Activated T-helper 2 cell treated with anti-CD3 and anti-CD28 coated beads, Interferon-gamma antibody, Interleukin-2, Interleukin-4, amounts not matched to agents 10 μg/mL and 5 μg/mL and 100 μg/mL, durations not matched to agents 14 hours and 24 hours and 36 hours (primary cell): ENCODE measurements at places on chromosomes 4 and X.

- DNase-seq: no peak
Measured at GRCh38 chr4:173370130-173370476, 651 bp upstream of the SAP30 start.

GRCh38 chrX:144259054-144259453 is 375.2 kb downstream of the UBE2NL start:
- no peak for DNase-seq

GRCh38 chrX:33126469-33126868 is 84.9 kb downstream of the DMD start:
- DNase-seq: no peak

DNA sequence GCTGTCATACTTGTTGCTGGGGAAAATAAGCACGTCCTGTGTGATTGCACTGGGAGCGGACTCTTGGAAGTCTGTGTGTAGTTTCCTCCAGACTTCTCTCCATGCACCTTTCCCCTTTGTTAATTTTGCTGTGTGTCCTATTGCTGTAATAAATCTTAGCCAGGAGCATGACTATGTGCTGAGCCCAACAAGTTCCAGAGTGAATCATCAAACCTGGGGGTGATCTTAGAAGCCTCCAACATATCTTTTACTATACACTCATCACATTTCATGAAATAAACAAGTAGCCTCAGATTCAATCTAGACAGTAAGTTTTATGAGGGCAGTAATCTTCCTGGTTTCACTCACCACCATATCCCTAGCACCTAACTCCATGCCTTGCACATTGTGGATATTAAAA is 43.3 kb upstream of the FGF13 start:
- no peak for DNase-seq

DNA sequence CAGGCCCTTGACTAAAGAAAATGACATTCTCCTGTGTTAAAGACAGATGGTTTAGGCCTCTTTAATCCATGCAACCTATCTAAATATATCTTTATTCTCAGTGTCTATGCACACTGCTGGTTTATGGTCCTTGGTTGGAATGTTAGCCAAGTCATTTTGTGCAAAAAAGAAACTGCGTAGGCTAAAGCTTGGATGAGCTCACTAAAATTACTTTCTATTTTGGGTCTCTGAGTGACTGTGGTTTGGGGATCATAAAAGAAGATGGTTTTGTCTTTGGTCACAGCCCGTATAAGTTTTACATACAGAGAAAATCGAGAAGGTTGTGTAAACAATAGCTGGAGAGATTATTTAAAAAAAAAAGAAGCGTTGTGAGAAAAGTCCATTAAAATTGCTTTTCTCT is 443.6 kb downstream of the UBE2NL start:
- no peak for DNase-seq

- no peak for DNase-seq
Measured at GRCh38 chr4:89837993-89838390, 1.0 kb upstream of the SNCA start.

DNA sequence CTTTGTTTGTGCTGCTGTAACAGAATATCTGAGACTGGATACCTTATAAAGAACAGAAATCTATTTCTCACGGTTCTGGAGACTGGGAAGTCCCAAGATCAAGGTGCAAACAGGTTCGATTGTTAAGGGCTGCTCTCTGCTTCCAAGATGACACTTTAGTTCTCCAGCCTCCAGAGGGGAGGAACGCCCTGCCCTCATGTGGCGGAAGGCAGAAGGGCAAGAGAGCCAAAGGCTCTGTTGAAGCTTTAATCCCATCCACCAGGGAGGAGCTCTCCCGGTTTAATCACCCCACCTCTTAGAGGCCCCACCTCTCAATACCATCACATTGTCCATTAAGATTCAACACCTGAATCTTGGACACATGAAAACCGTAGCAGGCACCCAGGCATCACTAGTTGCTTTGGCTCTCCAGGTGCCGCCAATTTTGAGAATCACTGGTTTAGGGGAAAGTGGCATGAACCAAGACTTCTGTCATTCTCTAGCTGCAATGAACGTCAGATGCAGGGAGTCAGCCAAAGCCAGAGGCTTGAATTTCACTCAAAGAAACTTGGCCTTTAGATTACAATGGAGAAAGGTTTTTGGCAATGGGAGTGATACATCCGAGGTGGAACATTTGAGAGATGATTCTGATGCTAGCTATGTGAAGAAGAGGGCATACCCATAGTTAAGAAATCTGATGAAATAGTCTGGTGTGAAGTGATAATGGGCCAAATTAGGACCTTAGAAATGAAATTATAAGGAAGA is 15.7 kb downstream of the FHL1 start:
- peak; percentile 15 for DNase-seq

- DNase-seq: no peak
Measured at GRCh38 chr4:139849219-139849618, 183.6 kb downstream of the MGST2 start.

GRCh38 chr4:177632481-177632880 is 190.2 kb upstream of the AGA start:
- no peak for DNase-seq

- no peak for DNase-seq
Measured at GRCh38 chr4:53061091-53061850, 199.2 kb downstream of the RASL11B start.

DNA sequence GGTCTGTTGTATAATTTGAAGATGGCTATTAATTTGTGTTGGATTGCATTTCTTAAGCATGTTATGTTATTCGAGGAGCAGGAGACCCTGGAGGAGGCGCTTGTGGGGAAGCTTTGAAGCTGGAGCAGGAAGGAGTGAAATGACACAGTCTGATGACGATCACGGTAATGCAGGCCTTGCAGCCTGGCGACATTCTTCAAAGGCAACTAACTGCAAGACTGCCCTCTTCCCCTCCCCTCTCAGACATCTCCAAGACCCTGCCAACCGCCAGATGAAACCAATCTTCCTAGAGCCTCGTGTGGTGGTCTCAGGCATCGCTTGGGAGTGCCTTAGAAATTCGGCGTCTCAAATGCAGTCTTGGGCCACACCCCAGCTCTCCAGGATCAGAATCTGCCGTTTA is 16.1 kb downstream of the CLCN4 start:
- DNase-seq: no peak

DNA sequence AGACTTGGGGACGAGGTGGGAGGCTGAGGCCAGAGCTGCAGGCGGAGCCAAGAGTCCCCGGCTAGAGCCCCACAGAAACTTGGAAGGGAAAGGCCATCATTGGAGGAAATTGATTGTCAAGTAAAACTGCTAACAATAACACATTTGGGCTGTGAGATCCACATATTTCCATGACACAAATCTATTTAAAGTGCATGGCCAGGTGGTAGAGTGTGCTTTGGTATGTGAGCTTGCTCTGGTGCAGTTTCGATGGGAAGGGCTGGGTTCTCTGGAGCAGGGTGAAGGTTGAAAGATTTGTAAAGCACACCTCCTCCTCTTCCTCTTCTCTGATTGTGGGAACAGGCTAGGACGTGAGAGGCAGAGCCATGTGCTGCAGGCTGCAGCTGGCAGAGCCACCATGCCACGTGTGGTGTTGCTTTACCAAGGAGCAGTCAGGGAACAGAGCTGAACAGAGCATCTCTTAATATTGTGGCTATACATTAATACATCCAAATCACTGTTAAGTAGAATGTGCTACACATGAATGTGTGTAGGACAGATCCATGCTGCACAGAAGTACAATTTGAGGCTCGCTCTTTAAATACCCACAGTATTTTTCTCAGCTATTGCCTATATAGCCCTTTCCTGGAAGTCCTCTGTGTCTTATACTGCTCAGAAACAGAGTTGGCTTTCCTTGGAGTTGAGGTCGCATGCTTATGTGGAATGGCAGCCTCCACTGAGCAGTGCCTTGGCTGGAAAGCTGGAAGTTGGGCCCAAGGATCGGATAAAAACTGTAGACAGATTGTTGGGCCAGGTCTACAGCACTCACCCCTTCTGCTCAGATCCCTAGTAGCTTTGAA is 37.7 kb downstream of the FHDC1 start:
- DNase-seq: no peak

DNA sequence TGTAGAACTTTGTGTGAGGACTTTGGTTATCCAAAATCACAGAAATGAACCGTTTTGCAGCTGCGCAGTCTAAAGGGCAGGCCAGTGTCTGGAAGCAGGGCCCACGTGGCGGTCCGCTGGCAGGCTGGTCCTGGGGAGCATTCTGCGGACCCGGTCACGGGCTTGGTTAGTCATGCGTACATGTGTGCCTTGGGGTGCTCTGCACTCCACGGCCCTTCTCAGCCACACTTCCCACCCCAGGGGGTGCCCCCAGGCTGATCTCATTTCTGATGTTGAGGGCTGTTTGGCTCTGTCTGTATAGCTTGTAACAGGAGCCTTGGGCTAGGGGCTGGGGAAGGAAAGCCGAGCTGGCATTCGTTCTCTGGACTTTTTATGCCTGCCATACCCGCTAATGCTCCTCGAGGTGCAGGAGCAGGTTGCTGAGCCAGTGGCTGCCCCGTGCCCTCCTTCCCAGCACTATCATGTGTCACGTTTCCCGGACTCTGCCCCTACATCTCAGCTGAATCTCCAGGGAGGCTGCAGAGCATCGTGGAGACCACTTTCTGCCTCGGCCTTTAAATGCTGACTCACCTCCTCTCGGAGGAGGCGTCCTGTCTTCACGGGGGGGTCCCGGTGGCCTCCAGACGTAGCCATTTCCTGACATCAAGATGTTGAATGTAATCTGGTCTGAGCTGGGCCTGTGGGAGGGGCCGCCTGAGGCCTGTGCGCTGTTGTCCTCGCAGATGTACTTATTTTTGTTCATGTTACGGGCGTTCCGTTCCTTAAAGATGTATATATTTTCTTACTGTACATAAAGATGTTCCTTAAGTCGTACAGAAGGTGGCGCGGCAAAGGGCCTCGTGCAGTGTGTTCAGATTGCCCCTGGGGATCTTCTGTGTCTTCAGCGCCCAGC is 11.4 kb upstream of the TADA2B start:
- no peak for DNase-seq

DNA sequence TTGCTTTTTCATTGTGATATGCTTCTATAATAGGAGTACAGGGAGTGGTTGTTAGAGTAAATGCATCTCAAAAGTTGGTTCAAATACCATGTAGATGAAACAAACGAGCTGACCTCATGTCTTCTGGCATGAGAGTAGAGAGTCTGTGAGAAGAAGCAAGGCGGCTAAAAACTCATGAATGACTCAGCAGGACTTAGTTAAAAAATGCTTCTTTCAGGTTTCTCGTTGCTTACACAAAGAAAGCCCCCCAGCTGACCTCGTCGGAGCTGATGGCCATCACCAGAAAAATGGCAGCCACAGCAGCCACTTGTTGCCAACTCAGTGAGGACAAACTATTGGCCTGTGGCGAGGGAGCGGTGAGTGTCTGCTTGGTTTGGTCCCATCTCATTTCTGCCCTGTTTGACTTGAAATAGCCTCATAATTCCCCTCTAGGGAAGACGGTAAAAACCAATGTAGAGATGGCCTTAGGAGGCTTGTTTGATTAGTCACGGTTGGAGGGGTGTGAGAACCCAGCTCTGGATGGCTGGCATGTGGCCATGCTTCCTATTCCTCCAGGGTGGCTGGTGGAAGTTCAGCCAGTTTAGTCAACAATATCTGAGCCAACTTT is 14.5 kb downstream of the AFP start:
- DNase-seq: no peak

DNA sequence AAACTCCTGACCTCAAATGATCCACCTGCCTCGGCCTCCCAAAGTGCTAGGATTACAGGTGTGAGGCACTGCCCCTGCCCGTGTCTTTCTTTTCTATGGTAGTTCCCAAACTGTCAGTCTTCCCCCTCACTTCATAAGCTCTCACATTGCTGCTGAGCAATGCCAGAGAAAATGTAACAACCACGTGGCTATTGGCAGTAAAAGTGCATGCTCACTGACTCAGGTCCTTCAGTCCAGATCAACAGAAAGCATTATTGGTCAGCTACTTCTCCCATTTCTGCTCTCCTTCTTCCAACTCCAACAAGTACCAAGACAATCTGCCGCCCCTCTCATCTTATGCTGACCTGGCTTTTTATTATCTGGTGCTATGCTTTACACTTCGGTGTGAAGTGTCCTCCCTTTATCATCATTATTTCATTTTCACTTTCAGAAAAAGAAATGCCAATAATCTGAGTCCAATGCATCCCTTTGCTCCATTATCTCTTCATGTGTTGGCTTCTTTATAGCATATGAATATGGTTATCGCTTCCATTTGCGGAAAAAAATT is 133.8 kb upstream of the UGT8 start:
- DNase-seq: no peak

DNA sequence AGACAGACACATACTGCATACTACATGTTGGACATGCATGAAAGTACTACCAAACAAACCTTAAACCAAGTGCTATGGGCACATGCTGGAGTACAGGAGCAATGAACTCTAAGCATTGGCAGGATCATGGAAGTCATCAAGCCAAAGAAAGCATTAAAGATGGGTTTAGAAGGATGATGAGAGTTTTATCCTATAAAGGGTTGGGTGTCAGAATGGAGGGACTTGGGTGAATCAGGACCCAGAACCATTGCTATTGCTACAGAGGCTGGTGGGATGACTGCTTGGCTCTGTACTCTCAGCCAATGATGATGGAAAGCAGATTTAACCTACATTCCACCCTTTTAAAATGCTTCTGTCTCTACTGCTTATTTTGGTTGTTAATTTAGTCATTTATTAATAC is 233.9 kb upstream of the EDA2R start:
- no peak for DNase-seq

DNA sequence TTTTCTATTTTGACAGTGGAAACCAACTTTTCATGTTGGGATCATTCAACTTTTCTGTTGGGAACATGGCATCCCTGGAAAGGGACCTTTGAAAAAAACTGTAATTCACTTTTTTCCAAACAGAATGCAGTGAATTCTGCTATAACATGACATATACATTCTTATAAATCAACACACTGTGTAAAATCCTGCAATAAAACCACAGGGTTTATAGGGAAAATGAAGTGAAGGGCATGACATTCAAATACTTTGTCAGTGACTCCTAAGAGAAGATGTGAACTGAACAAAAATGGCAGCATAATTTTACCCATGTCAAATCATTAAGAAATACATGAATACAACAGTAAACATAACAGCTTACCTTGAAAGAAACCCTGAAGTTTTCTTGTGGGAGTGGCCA is 264.5 kb upstream of the ANKRD50 start:
- no peak for DNase-seq

- no peak for DNase-seq
Measured at GRCh38 chr4:1296324-1297022, 6.8 kb downstream of the MAEA start.

DNA sequence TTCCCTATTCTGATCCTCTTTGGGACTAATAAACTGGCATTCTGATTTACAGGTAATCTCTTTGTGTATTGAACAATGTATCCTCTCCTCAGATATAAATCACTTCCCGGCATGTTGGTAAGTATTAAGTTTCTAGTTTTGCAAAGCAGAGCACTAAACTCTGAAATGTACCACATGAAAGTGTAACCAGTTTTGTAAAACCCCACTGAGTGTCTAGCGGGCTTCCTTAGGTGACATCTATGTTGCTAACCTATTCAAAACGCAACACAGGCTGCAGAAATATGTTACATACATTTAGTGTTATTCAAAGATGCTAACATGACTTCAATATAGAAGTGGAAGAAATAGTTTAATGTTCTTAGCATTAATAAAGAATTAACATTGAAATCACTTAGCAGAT is 25.2 kb downstream of the DNAJB14 start:
- no peak for DNase-seq

GRCh38 chr4:7705062-7705461 is 234.6 kb downstream of the AFAP1 start:
- no peak for DNase-seq
